Hypothalamus (tissue), 51 donors: ENCODE measurements at places on chromosomes 2 and 18.

DNA sequence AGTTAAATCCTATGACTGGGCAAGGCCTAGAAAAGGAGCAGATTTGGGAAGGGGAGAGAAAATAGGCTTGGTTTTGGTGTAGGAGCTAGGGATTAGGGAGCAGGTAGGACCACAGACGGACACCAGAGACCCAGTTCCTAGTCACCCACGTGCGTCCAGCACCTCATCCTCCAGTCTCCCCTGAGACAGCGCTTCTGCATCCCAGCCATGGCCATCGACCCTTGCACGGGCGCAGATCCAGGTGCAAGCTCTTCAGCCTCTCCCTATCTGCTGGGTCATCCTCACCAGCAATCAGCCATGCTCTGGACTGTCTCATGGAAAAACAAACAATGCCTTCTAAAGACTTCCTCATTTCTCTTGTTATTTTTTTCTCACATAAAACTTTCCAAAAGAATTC is 246.8 kb upstream of the RAB6C start:
- no peak for DNase-seq

DNA sequence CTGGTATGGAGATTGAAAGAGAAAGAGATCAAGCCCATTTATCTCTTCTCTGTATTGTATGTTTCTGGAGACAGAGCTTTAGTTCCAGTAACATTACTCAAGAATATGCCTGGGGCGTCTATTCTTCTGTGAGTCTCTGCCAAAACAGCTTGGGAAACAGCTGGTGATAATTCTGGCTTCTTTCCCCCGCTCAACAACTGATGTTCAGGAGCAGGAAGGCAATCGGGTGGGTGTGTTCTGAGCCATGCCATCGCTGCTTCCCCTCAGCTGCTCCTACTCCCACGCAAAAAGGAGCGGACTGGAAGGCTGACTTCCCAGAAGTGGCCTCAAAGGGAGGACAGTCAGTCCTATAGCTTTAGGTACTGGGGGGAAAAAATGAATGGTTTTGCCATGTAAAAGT is 695.1 kb downstream of the PLCL1 start:
- DNase-seq = no peak

DNA sequence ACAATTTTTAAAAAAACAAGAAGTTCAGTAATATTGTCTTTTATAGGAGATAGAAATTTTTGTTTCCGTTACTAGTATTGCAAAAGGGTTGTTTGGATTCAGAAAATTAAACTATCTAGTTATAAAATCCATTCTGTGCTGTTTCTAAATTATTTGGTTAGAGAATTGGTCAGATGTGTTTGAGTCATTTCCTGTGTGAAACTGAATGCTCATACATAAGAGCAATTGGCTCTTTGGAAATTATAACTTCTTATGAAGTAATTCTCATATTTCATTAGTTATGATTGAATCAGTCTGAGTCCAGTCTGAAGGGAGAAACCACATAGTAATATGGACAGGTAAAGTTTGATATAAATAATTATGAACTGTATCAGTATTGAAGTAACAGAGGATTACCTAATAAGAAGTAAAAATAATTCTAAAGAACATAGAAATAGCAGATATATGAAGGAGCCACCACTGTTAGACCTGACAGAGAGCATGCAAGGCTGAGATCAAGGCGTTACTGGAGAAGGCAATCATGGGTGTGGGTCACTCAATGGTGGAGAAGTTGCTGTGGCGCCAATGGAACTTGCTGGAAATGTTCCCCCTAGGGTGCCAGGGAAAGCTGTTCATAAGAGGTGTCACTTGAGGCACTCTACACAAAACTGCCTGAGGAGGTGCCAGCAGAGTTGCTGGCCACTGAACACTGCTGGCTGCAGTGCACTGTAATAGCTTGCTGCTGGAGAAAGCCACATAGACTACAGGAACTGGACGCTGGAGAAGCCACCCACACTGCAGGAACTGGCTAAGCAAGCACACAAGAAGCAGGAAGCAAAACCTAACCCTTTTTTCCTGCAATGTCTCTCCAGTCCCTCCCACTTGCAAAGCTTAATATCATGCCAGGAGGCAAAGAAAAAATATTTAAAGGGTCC is 18.0 kb upstream of the FAP start:
- no peak for DNase-seq

DNA sequence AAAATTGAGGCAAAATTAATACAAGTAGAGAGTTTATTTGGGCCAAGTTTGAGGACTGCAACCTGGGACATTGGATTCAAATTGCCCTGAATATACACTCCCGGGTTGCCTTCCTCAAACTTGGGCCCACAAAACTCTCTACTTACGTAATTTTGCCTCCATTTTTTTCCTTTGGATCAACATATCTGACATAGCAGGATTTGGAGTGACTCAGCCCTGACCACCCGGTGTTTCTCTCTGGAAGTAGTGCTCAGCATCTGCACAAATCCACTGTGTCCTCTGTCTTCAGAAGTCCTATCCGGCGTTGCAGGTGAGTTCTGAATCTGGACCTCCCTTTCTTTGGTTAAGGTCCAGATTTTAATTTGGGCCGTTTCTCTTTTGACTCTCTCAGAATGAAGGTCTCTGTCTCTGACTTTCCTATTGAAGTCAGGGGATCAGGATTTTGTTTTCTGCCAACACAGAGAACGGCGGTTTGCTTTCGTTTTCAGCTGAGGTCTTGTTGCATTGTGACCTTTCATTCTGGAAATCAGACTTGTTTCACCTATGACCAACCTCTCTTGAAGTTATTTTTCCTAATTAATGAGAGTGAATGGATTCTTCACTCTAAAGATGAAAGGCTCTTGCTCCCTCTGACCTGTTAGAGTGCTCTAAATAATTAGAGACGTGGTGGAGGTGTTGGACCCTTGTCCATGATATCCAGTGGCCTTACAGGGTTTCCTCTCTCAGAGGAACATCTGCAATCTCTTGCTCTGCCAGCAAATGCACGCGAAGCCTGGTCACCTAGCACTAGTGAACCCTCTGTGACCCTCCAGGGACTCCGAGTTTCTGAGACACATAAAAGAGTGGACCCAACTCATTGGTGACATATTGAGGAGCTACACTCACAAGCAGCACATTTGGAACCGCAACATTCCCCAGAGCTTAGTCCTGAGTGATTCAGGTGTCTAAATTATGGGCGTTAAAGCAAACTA is 13.6 kb downstream of the TCF23 start:
- no peak for DNase-seq
